ENCODE measurements at places on chromosomes 4 and X.

GRCh38 chr4:139629436-139630125 is 36.0 kb upstream of the MGST2 start:
- no peak for DNase-seq

GRCh38 chr4:183563874-183564273 is 59.0 kb downstream of the ING2 start:
- no peak for DNase-seq

GRCh38 chrX:74049126-74049525 is 254.9 kb upstream of the ZCCHC13 start:
- DNase-seq, result no peak

DNA sequence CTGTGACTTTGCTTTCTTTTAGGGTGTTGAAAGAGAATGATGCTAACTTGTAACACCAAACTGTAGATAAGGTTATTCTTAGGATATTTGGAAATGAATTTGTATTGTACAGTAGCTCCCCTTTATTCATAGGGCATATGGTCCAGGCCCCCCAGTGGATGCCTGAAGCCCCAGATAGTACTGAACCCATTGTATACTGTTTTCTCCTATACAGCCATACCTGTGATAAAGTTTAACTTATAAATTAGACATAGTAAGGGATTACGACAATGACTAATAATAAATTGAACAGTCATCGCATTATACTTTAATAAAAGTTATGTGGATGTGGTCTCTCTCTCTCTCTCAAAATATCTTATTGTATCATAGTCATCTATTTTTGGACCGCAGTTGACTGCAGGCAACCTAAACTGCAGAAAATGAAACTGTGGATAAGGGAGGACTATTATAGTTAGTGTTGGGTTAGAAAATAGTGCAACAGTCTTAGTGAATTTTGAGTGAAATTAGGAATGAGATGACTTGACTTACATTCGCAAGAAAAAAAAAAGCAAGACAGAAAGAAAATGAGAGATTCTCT is 105.1 kb downstream of the CLDN22 start:
- no peak for DNase-seq

- peak; percentile 52 for DNase-seq
These were observed 10.5 kb downstream of the PPAT start for GRCh38 chr4:56424697-56425514.

- no peak for DNase-seq
These were observed 527.7 kb upstream of the CXorf51A start for GRCh38 chrX:147342197-147342596.

- DNase-seq, result no peak
These were observed 17.7 kb upstream of the MRFAP1 start for GRCh38 chr4:6622744-6623143.

DNA sequence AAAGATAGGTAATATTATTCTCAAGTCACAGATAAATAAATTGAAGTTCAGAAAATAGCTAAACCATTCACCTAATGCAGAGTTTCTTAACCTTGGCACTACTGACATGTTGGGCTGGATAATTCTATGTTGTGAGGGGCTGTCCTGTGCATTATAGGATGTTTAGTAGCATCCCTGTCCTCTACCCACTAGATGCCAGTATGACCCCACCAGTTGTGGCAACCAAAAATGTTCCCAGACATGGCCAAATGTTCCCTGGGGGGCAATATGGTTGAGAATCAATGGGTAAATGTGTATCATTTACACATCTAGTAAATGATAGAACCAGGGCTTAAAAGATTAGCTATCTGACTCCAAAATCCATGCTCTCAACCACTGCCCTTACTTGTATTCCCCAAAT is 140.9 kb downstream of the COL4A6 start:
- DNase-seq, result no peak

DNA sequence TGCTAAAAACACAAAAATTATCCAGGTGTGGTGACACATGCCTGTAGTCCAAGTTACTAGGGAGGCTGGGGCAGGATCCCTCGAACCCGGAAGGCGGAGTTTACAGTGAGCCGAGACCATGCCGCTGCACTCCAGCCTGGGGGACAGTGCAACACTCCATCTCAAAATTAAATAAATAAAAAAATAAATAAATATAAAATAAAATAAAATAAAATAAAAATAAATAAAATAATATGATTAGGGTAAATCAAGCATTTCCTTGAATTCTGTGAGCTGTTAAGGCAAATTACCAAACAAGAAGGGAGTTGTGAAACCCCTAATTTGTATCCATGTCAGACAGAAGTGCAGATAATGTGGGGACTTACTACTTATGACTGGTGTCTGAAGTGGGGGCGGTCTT is 1928.9 kb upstream of the IGFBP7 start:
- DNase-seq, result no peak

- no peak for DNase-seq
These were observed 36.7 kb upstream of the SORCS2 start for GRCh38 chr4:7155590-7156071.

- DNase-seq, result no peak
These were observed 36.9 kb downstream of the TLL1 start for GRCh38 chr4:165909947-165910346.

DNA sequence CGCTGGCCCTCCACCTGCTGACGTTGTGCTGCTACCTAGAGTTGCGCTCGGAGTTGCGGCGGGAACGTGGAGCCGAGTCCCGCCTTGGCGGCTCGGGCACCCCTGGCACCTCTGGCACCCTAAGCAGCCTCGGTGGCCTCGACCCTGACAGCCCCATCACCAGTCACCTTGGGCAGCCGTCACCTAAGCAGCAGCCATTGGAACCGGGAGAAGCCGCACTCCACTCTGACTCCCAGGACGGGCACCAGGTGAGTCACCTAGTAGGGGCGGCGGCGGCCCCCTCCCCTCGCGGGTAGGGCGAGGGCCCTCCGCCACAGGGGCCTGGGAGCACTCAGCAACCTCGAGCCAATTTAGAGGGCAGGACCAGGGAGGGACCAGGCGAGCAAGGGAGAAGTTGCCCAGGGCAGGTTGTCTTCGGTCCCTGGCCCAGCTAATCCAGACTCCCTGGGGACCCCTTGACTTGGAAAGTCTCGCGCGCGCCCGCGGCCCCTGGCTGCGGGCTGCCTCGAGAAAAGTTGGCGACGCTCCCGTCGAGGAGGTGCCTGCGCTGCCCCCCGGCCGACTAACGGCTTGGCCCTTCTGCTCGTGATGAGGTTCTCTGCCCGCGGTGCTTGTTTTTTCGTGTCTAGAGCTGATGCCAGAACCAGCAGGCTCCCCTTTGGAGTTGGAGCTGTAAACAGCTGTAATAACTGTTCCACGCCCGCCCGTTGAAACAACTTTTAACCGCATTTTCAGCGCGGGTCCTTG is 717 bp downstream of the EDA start:
- no peak for DNase-seq

- DNase-seq, result no peak
These were observed 9.4 kb upstream of the CPLX1 start for GRCh38 chr4:835148-836002.

DNA sequence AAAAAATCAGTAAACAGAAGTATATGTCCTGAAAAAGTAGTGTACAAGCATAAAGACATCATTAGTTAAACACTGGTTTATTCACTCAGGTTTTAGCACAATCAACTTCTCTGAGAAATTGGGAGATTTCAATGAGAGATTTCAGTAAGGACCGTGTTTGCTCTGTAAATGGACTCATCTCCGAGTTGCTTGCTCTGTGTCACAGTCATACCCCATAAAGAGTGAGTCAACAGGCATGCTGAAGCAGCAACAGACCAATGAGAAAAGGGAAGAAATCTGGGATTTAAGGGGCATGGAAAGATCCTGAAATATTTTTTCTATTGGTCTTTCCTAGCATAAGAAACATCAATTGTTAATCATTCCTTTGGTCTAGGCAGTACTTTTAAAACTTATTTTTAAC is 4.7 kb downstream of the GLUD2 start:
- DNase-seq, result no peak

DNA sequence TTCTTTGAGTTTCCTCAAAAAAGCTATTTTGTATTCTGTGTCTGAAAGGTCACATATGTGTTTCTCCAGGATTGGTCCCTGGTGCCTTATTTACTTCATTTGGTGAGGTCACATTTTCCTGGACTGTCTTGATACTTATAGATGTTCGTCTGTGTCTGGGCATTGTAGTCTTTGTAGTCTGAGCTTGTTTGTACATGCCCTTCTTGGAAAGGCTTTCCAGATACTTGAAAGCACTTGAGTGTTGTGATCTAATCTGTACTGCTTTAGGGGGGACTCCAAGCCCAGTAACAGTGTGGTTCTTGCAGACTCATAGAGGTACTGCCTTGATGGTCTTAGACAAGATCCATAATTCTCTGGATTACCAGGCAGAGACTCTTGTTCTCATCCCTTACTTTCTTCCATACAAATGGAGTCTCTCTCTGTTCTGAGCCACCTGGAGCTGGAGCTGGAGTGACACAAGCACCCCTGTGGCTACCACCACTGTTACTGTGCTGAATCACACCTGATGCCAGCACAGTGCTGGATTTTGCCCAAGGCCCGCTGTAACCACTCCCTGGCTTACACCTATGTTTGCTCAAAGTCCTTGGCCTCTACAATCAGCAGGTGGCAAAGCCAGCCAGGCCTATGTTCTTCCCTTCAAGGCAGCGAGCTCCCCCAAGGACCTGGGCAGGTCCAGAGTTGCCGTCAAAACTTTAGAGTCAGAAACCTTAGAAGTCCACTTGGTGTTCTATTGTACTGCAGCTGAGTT is 72.3 kb upstream of the EFHC2 start:
- no peak for DNase-seq

DNA sequence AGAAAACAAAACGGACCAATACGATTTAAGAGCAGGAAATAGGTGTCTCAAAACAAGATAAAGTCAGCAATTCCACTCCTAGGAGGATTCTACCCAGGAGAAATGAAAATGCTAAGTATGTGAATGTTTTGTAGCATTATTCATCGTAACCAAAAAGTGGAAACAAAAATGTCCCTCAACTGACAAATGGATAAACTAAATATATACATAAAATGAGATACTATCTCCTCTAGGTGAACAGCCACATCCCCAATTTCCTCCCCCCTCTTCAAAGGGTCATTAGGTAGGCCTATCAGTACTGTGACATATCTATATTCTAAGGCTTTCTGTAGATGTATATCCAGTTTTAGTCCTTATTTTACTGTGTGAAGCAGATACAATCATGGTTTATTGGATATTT is 18.0 kb downstream of the DDX3X start:
- DNase-seq, result no peak

DNA sequence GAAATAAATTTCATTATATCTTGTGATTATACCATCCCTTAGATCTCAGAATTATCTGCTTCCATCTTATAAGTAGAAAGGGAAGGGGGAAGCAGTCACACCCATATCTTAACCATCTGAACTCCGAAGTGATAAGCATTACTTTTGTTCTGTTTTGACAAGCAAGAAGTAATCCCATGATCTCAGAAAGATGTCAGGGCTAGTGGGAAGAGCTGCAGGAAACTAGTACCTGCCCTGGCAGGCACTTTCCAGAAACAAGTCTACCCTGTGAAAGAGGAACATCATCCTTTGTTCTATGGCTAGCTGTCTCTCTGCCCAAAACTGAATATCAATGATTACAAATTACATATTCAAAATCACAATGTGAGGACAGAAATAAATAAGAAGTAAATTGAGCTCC is 244.4 kb downstream of the SPOCK3 start:
- DNase-seq, result no peak

GRCh38 chr4:55612341-55612740 is 20.3 kb upstream of the PDCL2 start:
- no peak for DNase-seq

GRCh38 chr4:9987749-9988362 is 33.4 kb downstream of the SLC2A9 start:
- DNase-seq, result no peak

DNA sequence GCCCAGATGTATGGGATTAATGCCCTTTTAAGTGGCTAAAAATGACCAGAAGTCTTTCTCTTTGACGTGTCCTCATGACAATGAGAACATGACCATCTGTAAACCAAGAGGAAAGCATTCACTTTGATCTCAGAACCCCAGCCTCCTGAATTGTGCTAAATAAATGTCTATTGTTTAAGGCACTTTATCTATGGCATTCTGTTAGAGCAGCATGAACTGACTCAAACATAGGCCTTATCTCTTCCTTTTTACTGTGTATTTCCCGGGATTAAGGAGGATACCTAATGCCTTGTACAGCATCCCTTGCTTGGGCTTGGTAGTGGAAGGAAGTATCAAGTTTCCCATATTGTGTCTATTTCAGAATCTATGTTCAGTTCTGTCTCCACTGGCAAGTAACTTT is 47.2 kb upstream of the HS3ST1 start:
- DNase-seq, result no peak

DNA sequence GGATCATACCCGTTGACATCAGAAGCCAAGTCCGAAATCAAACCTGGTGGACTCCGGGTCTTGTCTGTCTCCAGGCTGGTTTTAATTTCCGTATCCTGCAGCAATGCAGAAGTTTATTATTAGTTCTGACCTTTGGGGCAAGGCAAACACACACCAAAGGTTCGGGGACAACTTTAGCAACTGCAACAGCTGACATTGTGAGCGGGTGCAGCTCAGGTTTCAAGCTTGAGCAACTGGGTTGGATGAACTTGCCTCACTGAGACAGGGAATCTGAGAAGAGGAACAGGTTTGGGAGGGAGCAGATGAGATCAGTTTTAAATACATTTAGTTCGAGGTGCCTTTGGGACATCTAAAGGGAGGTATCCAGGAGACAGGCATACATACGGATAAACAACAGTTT is 110.7 kb downstream of the GNL3L start:
- no peak for DNase-seq

DNA sequence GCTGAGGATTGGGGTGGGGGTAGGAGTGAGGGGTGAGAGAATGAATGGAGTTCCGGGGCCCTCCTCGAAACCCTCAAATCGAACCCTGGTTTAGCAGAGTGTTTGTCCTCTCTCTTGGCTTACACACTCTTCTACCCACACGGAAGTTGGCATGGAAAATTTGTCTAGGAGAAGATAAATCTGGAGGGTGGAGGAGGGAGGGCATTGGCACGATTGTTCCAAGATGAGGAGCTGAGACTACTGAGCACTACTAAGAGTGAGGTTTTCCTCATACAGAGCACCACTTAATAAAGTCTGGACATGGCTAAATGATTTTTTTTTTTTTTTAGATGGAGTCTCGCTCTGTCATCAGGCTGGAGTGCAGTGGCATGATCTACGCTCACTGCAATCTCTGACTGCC is 33.4 kb downstream of the AKAP4 start:
- DNase-seq, result no peak

GRCh38 chrX:41600291-41600690 is 88.5 kb upstream of the GPR34 start:
- no peak for DNase-seq

DNA sequence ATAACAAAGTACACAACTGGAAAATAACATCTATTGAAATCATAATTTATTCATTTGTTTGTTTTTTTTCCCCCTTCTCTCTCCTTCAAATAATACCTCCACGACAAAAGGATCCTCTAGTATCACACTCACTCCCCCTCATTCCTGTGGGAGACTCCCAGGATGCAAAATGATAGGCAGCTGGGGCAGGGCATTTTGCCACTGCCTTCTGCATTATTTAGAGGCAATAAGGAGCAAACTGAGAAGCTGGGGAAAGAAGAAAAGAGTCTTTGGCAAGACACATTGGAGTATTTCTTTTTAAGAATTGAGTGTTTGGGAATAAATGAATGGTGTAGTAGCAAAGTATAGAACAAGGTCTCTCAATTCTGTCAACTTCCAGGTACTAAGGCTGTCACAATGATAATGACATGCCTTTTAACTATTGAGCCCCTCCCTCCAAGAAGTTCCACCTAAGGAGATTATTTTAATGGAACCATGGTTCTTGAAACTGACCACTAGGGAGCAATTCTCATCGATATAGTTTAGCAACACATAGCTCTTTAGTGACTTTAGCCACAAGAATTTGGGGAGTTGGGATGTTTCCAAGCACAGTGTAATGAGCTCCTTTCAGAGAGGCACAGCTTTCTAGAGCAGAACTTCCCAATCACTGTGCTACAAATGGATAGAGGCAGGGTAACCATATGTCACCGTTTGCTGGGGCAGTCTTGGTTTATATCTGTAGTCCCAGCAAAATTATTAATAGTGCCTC is 303.3 kb downstream of the FRMPD4 start:
- DNase-seq, result no peak
